ENCODE measurements at places on chromosomes 7 and 10.

GRCh38 chr7:91098566-91098965, 165.7 kb upstream of the FZD1 start:
- DNase-seq = no peak

GRCh38 chr10:113475381-113475807, 77.5 kb upstream of the HABP2 start:
- DNase-seq = no peak

DNA sequence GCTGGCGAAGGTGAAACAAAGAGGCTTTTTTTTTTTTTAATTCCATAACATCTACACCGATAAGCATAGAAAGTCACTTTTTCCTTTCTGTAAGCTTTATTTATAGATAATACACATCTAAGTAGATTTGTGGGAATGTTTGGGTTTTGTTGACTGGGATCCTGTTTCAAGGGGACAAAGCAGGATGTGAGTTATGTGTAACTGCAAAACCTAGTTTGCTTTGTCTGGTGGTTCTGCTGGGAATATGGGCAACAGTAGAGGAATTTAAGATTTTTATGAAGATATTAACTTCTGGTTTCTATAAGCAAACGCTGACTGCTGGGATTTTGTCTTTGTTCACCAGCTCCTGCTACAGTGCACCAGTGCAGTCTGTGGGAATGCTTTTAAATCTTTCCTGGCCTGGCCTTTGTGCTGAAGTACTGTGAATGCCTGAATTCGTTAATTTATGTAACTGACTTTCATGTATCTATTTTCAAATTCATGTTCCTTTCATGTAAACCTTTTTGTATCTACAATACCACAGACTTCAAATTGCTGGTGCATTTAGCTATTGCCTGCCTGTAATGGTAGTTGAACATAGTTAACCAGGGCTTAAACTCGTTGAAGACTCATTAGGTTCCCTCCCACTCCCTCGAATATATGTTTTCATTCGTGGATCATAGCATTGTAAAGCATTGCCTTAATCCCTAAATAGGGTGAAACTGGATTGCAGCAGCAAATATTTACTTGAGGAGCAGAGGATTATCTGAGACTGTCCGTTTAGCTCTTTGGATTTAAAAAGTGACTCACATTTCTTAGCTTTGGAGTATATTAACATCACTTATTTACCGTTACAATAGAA, 1.5 kb downstream of the KLHL7 start:
- DNase-seq = no peak

- no peak for DNase-seq
These were observed 95.0 kb downstream of the UBE3C start for GRCh38 chr7:157233677-157234076.

DNA sequence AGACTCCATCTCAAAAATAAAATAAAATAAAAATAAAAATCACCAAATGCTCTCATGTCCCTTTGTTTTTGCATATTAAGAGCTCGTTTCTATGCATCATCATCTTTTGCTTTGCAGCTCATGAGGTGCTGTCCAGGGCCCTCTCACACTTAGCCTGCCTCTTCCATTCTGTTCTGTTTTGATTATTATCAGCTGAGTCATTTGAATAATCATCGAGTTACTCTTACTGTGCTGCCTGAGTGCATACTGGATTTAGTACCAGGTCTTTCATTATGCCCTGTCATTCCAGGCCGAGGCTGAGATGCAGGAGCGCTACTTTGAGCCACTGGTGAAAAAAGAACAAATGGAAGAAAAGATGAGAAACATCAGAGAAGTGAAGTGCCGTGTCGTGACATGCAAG, 33.0 kb downstream of the UCMA start:
- DNase-seq = no peak

All from stimulated activated CD4-positive, alpha-beta T cell treated with anti-CD3 and anti-CD28 coated beads, Interleukin-4, amount 100 ng/mL, for 48 hours (primary cell).